ENCODE measurements at places on chromosomes 13 and 19. TPM values are rescaled to one million over a fixed set of nuclear protein-coding genes. Genes with fewer than 3 reads are reported as not detected.

TEKTIP1 gene
- 5.5 TPM for total RNA-seq

S1PR4 gene
- 66.8 TPM for total RNA-seq

GRCh38 chr13:77511552-77511951 lies 24.0 kb upstream of the SCEL start:
- H3K27ac ChIP-seq, result no peak overlapping the region
- H3K27me3 ChIP-seq, result no peaks in the 10 kb centered on the region
- no peak for DNase-seq

DNA sequence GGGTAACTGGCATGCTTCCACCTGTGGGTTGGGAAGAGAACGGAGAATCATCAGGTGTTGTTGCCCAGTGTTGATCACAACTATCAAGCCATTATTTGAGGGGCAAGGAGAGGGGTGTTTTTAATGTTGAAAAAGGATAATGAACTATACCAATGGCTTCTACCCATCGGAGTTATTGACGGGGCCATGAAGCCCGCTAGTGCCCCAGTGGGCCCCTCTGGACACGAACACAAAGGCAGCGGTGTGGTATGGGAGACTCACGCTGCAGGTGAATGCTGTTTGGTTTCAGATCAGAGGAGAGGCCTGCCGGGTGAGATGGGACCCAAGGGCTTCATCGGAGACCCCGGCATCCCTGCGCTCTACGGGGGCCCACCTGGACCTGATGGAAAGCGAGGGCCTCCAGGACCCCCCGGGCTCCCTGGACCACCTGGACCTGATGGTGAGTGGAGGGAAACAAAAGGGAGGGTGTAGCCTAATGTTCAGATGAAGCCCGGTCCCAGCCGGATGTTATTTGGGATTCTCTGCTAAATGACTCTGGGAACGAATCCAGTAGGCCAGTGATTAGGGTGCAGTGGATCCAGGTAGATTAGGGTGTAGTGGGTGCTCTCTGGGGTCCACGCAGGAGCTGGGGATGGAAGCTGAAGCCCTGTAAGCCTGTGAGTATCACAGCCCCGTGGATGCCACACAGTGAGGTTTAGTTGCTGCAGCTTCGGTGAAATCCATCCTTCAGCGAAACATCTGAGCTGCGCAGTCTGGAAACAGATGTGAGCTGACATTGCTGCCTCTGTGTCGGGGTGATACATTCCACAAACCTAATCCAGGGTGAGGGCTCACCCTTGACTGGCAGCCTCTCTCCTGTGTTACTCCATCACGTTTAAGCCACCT lies 111.3 kb downstream of the RAB20 start:
- H3K27ac ChIP-seq, result no peak overlapping the region
- peaks cover 7% of the 10 kb centered on the region for H3K27me3 ChIP-seq
- peak; percentile 66 for DNase-seq
- no peaks in the 10 kb centered on the region for H3K4me1 ChIP-seq
- H3K36me3 ChIP-seq, result peaks cover 7% of the 10 kb centered on the region
- H3K4me3 ChIP-seq, result no peak overlapping the region

DNA sequence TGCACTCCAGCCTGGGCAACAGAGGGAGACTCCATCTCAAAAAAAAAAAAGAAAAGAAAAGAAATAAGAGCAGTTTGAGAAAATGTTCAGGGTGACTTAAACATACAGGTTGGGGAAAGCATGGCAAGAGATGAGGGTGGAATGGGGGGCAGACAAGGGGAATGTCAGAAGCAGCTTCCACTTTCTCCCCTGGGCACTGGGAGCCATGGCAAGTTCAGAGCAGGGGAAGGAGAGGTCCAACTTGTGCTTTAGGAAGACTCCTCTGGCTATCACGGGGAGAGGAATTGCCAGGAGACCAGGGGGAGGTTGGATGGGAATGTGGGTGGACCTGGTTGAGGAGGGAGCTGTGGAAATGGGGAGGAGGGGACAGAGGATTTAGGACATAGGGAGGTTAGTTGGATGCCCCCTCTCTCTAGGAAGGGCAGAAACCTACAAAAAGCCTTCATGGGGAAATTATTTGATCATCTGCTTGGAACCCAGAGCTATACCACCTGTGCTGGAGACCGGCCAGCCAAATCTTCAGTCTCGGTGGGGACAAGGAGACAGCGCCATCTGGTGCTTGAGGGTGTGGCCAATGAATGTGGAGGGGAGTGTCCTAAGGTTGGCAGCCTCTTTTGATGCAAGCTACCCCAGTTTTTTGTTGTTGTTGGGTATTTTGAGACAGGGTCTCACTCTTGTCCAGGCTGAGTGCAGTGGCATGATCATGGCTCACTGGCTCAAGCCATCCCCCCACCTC lies 7.3 kb upstream of the STRN4 start:
- H3K27me3 ChIP-seq, result no peaks in the 10 kb centered on the region
- peaks cover 60% of the 10 kb centered on the region for H3K4me1 ChIP-seq
- no peak overlapping the region for H3K4me3 ChIP-seq
- peaks cover 10% of the 10 kb centered on the region for H3K36me3 ChIP-seq

- H3K27ac ChIP-seq, result peak overlapping the region; percentile 98
- peaks cover 45% of the 10 kb centered on the region for H3K36me3 ChIP-seq
- H3K4me1 ChIP-seq, result peaks cover 28% of the 10 kb centered on the region
- peak; percentile 97 for DNase-seq
- H3K4me3 ChIP-seq, result peak overlapping the region; percentile 52
- no peaks in the 10 kb centered on the region for H3K27me3 ChIP-seq
Observed at GRCh38 chr13:51453207-51453958, 547 bp upstream of the INTS6 start.

DNA sequence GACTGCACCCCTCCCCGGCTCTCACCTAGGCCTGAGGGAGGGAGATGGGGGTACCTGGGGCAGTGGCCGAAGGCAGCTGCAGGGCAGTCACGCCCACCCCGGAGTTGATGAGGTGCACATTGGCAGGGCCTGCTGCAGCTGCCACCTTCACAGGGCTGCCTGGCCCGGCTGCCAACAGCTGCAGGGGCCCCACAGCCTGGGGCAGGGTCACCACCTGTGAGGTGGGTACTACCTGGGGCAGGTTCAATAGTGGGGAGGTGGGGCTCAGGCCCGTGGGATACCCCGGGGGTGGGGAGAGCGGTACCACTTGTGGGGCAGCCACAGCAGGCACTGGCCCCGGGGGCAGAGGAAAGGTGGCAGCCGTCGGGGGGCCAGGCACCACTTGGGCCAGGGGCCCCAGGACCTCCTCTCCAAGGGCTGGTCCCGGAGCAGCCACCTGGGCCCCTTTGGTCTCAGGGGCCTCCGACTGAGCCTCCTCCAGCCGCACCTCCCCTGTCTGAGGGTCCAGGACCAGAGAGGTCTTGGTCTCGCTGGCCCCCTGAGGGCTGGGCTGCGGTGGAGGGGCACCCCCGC lies 2.7 kb downstream of the SIX5 start:
- no peaks in the 10 kb centered on the region for H3K36me3 ChIP-seq
- H3K27ac ChIP-seq, result peak overlapping the region; percentile 89

DNA sequence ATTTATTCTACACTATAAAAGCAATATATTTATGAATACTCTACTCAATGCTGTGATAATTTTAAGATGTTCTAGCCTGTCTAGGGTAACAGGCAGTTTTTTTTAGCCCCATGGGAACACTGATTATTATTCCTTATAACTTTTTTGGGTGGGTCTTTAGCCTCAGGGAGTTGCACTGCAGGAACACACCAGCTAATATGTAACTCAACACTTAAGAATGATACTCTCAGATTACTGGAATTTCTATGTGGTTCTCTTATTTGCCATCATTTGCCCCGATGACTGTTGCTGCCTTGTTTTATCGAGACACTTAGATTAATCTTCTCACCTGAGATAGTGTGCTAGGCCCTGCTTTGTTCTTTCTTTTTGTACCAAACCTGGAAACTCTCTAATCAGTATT lies 396.9 kb upstream of the SLITRK1 start:
- no peak for DNase-seq
- H3K4me1 ChIP-seq, result no peaks in the 10 kb centered on the region
- H3K27me3 ChIP-seq, result no peaks in the 10 kb centered on the region
- H3K4me3 ChIP-seq, result no peak overlapping the region
- no peaks in the 10 kb centered on the region for H3K36me3 ChIP-seq
- H3K27ac ChIP-seq, result no peak overlapping the region

All from spleen (tissue), 13 donors.